ENCODE measurements at places on chromosomes 6 and 20.

DNA sequence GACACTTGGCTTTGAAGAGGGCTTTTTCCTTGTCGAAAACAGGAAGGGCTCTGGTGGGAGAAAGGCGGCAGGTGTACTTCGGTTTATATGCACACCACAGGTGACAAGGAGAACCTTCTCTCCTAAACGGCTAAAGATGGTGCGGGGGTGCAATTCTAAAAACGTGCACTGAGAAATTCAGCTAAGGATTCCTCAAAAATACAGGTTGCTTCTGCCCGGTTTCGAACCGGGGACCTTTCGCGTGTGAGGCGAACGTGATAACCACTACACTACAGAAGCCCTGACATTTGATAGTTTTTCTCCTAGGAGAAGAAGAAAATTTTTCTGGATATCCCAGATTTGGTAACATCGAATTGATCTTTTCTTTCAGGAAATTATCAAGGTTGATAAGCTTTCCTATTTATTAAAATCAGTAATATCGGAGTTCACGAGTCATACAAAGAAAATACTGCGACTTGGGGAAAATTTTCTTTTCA is 32.0 kb downstream of the POM121L2 start:
- peak; percentile 9 for DNase-seq

DNA sequence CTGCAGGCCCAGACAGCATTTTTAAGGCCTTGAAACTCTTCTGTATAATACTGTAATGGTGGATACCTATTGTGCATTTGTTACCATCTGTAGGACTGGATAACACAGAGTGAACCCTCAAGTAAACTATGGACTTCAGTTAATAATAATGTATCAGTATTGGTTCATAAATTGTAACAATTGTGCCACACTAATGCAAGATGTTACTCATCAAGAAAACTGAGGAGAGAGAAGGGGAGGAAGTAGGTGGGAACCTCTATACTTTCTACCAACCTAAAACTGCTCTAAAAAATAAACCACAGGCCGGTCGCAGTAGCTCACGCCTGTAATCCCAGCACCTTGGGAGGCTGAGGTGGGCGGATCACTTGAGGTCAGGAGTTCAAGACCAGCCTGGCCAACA is 10.8 kb downstream of the MAPK13 start:
- no peak for DNase-seq

- no peak for DNase-seq
These were observed 150.1 kb downstream of the DHX35 start for GRCh38 chr20:39112178-39112743.

DNA sequence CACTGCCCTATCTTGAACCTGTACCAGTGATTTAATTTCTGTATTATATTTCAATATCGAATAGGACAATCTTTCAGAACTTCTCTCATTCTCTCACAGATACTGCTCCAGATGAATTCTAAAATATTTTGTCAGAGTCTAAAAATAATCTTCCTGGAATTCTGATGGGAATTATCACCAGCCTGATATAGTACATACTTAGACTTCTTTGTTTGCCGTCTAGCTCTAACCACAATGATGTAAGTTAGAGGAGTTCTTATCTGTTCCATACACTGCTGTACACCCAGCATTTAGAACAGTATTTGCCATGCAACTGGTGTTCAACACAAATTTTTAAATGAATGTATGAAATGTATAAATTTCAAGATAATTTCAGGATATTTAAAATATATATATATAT is 1.3 kb upstream of the HUS1B start:
- no peak for DNase-seq

DNA sequence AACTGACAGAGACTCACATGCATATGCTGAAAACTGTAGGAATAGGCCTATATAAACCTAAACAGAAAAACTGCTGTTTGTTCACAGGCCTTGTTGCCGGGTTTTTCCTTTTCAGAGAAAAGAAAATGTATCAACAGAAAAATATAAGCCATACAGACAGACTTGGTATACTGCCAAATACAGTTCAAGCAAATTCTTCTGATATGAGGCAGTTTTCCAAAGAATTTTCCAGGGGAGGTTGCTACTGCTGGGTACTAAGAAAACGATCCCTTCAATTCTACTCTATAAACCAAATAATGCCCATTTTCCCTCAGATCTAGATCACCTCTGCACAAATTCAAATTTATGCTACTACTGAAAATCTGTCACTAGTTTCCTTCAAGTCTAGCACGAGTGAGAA is 59.4 kb downstream of the ME1 start:
- DNase-seq, result no peak

- DNase-seq, result no peak
These were observed 151.4 kb upstream of the PRDM1 start for GRCh38 chr6:105934708-105935107.

- DNase-seq, result no peak
These were observed 13.0 kb downstream of the EFCAB8 start for GRCh38 chr20:32871627-32872160.

DNA sequence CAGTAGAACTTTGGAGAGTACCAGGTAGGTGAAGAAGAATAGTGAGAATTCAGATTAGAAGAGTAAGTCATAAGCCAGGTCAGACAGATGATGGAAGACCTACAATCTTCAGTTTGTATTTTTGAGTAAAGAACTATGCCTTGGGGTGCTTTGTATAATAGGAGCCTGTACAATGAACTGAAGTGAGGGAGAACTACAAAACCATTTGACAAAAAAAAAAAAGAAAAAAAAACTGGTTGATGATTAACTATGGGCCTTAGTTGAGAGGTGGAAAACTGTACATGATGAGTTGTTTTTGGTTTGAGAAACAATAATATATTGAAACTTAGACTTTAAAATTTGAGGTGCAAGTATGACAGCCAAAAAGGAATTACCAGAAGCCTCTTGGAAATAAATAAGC is 25.7 kb downstream of the VTA1 start:
- no peak for DNase-seq

DNA sequence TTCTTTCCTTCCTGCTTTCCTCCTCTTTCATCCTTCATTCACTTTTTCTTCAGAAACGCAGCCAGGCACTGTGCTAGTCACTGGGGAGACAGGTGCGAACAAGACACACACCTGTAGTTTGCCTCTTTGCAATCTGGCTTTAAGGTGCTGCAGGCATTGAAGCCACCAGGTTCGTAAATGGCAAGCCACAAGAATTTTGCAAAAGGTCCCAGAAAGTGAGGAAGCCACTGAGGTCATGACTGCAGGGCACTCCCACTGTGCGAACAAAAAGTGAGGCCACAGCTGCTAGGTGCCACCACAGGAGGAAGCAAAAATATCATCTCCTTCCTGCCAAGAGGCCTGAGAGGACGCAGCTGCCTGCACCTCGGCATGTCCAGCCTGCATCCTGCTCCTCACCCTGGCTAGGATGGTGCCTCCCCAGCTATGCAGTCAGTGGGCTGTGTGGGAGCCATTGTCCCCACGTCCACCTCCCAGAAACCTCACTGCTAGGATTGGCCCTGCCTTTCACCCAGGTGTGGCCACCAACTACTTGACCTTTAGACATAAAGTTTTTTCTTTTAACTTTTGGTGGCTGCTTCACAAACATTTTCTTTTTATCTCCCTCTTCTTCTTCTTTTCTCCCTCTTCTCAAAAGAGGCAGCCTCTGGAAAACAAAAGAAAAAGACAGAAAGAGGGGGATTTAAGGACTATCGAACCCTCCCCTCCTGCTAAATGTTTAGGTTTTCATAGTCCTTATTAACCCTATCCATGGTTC is 230.8 kb downstream of the BCAS1 start:
- DNase-seq, result peak; percentile 48

DNA sequence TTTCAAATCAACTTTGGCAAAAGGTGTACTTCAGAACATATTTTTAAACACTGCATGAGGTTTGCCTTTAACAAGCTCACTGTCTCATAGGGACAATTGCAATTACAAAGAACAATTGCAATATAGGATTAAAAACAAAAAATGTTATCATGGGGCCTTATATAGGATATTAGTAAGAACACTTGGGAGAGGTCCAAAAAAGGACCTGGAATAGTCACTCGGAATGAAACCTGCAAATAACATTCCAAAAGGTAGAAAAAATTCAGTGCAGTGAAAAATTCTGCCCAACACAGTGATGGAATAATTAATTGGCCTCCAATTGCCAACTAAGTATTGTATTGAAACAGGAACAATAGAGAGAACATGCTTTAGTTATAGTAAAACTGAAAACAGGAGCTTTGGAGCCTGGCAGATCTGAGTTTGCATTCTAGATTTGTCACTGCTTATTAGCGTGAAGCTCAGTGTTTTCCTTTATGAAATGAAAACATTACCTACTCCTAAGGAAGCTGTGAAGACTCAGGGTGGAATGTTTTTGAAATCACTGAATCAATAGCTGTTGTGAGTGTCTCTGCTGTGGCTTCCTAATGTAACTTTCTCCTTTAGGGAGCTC is 172.6 kb upstream of the BMP5 start:
- no peak for DNase-seq

- DNase-seq, result no peak
These were observed 103.1 kb upstream of the NAA20 start for GRCh38 chr20:19913927-19914614.

GRCh38 chr20:9756660-9757059 is 82.2 kb downstream of the PAK5 start:
- DNase-seq, result no peak

GRCh38 chr20:59207742-59208357 is 44.2 kb downstream of the ZNF831 start:
- peak; percentile 84 for DNase-seq

DNA sequence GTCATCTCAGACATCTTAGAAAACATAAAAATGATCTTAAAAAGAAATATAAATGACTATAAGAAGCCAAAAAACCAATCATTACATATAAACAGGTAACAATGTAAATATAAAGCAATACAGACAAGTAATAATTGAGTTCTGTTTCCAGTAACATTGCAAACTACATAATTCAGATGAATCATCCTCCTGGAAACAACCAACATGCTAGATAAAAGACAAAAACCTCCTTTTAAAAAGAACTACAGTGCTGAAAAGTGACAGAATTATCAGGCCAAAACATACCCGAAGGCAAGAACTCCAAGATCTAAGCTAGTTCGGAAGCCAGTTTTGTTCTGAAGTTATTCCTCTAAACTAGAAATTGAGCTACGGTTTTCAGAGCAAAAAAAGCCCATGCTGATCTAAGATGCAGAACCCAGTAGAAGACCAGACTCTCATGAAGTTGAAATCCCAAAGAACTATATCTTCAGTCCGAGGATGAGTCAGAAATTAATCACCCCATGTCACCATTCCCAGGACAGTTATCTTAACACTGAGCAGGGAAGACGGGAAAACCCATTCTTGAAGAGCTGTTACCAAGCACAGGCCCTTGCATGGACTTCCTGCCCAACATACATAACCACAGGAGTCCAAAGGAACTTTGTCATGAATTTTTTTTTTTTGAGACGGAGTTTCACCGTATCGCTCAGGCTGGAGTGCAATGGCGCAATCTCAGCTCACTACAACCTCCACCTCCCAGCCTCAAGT is 9.8 kb downstream of the PGM3 start:
- no peak for DNase-seq

GRCh38 chr6:2072453-2072852 is 173.0 kb downstream of the GMDS start:
- no peak for DNase-seq

- no peak for DNase-seq
These were observed 121.6 kb downstream of the ADAT2 start for GRCh38 chr6:143328876-143329275.

DNA sequence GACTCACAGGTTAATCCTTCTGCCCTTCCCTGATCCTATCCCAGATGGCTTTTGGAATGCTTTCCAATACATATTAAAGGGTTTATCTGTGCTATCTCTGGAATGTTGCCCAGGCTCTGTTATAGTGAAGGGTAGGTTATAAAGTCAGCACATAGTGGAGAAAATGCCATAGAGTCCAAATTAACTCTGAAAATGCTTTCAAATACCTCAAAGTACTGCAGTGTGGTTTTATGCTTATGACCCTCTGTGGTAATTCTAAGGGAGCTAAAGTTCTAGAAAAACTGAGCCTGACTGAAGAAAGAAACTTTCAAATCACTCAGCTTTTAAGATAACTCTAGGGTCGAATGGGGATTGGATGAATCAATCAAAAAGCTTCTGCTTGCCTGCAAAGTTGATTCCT is 159.8 kb downstream of the PLCB1 start:
- DNase-seq, result no peak

- DNase-seq, result no peak
These were observed 2.2 kb downstream of the HSPA1B start for GRCh38 chr6:31829633-31830283.

- peak; percentile 92 for DNase-seq
These were observed at the start of gene E2F1 for GRCh38 chr20:33686100-33686983. Gene E2F1 (minus strand): TSS chr20:33686385. CDS start chr20:33686264, 121 bp downstream.

DNA sequence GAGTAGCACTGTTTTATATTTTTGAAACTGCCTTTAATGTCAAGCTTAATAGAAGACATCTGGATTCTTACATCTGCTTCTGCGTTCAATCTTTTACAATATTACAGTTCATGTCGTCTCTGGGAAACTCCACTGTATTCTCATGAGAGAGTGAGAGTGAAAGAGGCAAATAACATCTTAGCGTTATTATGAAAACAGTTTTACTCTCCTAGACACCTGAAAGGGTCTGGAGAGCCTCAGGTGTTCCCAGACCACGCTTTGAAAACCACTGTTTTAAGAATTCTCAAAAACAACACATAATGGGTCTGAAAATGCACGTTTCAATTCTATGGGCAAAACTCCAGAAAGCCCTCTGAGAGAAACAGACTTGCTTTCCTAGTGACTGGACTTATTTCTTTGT is 63.3 kb downstream of the ARHGAP18 start:
- no peak for DNase-seq

- no peak for DNase-seq
These were observed 59.0 kb downstream of the EYA2 start for GRCh38 chr20:46953596-46953995.

GRCh38 chr6:87544474-87544735 is 45.4 kb downstream of the RARS2 start:
- DNase-seq, result no peak

- DNase-seq, result no peak
These were observed 17.8 kb upstream of the ZNF217 start for GRCh38 chr20:53611449-53611894.

DNA sequence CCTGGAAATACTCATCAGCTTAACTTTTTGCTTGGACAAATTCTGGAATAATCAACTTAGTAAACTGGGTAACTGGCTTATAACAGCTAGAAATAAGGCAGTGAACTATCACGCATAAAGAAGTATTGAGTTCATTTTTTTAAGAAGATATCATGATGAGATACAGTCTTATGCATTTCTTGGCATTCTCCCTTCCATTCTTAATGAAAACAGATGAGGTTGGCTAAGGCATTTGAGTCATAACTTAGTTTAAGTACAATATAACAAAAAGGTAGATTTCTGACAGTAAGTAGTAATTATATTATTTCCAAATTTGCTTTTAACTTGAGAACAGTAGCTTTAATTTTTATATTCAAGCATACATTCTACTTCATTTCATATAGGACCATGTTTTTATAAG is 56.1 kb downstream of the SAMD5 start:
- no peak for DNase-seq

- no peak for DNase-seq
These were observed 54.8 kb downstream of the HFE start for GRCh38 chr6:26142026-26142425.

All from activated CD4-positive, alpha-beta T cell treated with anti-CD3 and anti-CD28 coated beads, Interleukin-2, amount 50 U/mL, for 1 hour (primary cell).